SW 1271 (cell line): ENCODE measurements at places on chromosomes 7 and 10.

- no peak for DNase-seq
Observed at GRCh38 chr10:127027786-127028185, 122.6 kb downstream of the DOCK1 start.

DNA sequence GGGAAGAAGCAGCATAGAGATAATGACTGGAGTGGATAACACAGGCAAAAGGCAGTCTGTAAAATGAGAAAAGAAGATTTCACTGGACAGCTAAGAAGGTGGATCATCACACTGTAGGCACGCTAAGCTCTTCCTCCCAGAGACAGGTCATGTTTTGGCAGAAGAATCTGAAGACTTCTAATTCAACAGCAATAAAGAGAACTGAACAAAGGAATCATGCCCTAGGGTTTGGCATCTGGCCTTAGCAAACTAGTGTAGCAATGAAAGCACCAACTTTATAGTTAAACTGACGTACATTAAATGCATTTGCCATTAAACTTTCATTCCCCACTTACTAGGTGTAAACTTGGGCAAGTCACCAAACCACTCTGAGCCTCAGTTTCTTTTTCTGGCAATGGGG, 84.4 kb upstream of the SEM1 start:
- DNase-seq, result no peak

DNA sequence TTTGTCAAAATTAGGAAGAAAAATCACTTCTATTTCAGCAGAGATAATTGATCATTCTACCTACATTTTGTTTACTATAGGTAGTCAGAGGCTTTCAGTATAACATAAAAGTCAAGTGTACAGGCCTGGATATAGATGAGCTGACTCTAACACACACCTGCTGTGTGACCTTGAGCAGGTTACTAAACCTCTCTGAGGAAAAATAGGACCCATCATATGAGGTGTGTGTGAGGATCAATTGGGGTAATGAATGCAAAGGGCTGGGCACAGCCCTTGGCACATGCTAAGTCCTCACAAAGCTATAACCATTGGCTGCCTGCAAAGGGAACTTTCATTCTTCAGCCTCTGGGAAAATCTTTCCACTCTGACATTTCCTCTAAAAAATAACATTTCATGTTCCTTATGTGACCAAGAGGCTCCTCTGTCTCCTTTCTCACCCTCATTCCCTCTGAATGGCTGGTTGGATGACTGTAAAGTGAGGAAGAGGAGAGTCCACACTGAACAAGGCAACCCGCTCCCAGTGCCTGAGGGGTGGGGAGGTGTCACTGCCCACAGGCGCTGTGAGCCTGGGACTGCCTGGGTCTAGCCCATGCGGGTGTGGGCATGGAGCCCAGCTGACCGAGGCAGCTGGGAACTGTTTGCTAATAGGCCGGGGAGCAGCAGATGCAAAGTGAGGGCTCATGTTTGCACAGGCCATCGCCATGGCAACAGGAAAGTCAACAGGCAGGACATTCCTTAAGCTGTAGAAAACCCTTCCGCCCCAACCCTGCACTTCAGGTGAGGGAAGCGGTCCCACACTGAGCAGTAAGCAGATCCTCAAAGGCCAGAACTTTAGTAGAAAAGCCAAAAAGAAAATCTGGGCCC, 36.8 kb downstream of the MYOF start:
- peak; percentile 57 for DNase-seq

DNA sequence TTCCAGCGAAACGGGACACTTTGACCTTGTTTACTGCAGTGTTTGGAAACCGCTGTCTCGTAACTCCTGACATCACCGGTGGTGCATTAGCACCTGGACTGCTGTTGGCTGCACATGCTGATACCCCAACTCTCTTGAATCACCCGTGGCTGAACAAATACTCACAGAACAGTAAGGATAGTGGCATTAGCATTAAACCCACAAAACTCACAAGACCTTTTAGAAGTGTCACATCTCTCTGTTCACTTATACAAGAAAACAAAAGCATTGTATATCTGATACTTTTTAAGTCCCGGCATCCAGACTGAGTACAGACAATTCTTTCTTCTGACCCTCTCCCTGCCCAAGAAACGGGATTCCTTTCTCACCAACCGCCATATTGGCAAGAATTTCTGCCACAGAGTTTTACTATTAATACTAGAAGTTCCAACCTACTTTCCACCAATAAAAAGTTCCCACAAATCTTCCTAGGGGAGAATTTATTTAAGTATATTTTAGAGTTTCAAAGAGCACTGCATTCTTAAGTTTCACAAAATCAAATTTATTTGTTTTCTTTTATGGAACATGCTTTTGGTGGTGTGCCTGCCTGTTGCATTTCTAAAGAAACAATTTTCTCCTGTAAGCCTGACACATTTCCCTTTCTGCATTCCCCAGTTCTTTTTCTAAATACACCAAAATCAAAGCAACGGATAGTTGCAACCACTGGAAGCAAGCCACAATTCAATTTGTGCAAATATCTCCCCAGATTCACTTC, 208.4 kb upstream of the KLF14 start:
- peak; percentile 23 for DNase-seq

- DNase-seq, result no peak
Observed at GRCh38 chr10:132165416-132165980, 21.2 kb upstream of the DPYSL4 start.

DNA sequence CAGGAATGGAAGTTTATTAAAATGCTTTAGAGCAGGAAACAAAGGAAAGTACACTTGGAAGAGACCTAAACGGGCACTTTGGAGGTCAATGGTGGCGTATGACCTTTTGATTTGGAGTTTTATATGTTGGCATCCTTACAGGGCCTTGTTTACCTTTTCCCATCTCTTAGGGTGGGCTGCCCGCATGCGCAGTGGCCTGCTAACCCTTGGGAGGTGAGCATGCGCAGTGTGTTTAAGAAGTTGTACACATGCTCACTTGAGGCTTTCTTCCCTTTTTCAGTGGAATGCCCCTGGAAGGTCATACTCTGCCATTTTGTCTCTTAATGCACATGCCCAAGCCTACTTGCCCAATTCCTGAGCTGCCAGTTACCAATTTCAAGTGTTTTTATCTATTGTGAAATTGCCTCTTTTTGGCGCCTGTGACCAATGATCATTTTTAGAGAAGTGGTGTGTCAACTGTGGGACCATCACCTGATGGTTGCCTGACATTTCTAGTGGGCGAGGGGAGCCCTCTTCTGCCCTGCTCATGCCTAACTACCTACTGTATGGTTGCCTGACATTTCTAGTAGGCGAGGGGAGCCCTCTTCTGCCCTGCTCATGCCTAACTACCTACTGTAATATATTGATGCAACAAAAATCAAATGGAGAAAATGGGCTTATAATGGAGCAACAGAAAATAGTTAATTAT, 138.0 kb downstream of the PPP1R9A start:
- DNase-seq, result peak; percentile 14

- DNase-seq, result no peak
Observed at GRCh38 chr7:90690159-90690858, 94.2 kb downstream of the CDK14 start.

DNA sequence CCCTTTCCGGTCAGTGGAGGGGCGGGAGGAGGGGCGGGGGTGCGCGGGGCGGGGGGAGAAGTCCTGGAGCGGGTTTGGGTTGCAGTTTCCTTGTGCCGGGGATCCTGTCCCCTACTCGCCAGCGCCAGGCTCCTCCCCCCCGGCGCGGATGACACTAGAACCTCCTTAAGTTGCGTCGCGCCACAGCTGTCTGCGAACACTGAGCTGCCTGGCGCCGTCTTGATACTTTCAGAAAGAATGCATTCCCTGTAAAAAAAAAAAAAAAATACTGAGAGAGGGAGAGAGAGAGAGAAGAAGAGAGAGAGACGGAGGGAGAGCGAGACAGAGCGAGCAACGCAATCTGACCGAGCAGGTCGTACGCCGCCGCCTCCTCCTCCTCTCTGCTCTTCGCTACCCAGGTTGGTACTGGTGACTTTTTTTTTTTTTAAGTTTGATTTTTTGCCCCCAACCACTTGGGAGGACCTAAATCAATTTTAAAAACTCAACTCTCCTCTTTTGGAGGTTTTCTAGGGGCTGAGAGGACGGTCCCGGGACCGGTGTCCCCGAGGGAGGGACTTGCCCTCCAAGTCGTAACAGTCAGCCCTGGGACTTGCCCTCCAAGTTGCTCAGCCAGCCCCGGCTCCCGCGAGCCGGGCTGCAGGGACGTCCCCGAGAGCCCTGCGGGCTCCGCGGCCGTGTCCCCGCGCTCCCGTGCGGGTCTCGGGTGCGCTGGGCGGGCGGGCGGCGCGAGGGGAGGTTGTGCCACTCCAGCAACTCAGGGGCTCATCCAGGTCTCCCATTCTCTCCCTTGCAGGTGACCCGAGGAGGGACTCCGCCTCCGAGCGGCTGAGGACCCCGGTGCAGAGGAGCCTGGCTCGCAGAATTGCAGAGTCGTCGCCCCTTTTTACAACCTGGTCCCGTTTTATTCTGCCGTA, at the start of gene GATA3:
GATA3 (plus strand) TSS at position 195 of the 914 bp plus-strand sequence. CDS start 968 bp downstream, outside the sequence.
- peak; percentile 75 for DNase-seq

- DNase-seq, result no peak
Observed at GRCh38 chr10:93573051-93573909, 6.8 kb downstream of the FFAR4 start.

- no peak for DNase-seq
Observed at GRCh38 chr10:15253951-15254807, 85.7 kb upstream of the NMT2 start.

DNA sequence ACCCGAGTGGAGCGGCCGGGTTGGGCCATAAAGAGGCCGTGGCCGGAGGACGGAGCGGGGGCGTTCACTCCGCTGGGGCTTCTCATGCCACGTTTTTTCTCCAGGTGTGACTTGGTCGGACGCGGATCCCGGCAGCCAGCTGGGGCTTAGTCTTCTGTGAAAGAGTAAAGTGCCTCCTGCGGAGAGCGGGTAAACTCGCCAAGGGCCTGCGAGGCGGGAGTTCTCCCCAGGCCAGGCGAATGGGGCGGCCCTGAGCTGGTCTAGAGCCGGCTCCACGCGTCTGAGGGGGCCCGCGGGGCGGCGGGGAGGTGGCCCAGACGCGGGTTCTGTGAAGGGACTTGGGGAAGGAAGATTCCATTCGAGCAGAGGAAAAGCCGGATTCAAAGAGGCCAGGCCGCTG, 86.3 kb upstream of the VIPR2 start:
- DNase-seq, result no peak

DNA sequence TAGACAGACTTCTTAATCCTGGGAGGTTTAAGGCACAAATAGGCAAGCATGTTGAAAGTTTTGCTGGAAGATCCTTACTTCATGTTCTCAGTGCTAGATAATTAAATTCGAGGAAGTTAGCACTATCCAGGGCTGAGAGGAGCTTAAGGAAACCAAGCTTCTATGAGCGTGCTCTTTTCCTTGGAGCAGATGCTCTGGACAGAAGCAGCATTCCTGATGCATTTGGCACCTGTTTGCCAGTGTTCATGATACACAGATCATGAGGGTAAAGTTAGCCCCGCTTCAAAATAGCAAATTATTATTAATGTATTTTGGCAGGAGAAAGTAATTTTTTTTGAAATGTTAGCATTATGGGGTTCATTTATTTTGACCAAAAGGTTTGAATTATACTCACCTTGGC, 9.4 kb downstream of the HDAC9 start:
- no peak for DNase-seq
